ENCODE measurements at places on chromosomes 11 and 22.

GRCh38 chr22:44220727-44221680 is 40.3 kb downstream of the PARVG start:
- no peak for DNase-seq

GRCh38 chr11:33694346-33695050 is 6.1 kb downstream of the C11orf91 start:
- DNase-seq, result no peak

- DNase-seq, result no peak
Observed at GRCh38 chr22:16807109-16807508, 18.1 kb downstream of the XKR3 start.

- DNase-seq, result no peak
Observed at GRCh38 chr11:9639985-9640384, 23.9 kb upstream of the SWAP70 start.

DNA sequence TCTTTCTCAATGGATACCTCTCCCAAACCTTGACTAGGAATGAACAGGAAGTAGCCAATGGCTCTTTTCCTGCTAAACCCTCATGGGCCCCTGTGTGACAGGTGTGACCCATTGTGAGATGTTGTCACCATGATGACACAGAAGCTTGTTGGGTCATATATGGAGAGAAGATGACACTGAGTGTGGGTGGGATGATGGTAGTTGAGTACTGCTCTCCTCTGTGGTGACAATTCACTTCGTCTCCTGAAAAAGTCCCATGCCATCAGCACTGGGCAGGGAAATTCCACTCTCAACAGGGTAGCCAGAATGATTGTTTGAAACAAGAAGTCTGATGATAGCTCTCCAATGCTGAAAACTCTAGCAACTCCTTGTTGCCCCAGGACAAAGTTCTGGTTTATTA is 94.0 kb upstream of the SEZ6L start:
- DNase-seq, result no peak

GRCh38 chr11:61480994-61481335 is 27.6 kb upstream of the LRRC10B start:
- no peak for DNase-seq

- DNase-seq, result no peak
Observed at GRCh38 chr11:133414506-133414905, 117.8 kb downstream of the OPCML start.

DNA sequence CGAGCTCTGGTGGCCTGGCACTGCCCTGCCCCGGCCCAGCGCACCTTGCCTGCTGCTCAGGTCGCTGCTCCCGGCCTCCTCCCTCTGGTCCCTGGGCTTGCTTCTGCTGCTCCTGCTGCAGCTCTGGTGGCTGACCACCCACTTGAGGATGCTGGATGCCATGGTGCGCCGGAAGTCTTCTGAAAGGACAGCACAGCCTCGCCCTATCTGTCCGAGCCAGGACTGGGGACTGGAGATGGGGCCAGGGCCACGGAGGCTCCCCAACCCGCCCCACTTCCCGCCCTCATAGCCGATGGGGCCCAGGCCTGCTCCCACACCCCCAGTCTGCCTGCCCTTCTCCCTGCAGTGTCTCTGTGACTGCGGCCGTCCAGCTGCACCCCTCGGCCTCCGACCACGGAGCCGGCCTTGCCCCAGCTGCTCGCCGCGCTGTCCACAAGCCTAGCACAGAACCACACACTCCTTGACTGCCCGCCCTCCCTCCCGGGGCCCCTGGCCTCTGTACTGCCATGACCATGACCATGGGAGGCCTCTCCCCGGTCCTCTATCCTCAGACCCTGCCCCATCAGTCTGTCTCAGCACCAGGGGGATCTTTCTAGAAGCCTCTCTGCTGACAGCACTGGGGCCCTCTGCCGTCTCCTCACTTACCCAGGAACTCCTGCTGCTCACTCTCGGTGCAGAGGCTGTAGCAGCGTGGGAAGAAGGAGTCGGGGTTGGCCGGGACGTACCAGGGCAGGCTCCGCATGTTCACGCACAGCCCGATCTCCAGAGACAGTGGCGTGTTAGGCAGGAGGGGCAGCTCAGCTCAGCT is 12.7 kb downstream of the TTLL8 start:
- DNase-seq, result no peak

- no peak for DNase-seq
Observed at GRCh38 chr22:37556710-37557109, 3.6 kb upstream of the CDC42EP1 start.

DNA sequence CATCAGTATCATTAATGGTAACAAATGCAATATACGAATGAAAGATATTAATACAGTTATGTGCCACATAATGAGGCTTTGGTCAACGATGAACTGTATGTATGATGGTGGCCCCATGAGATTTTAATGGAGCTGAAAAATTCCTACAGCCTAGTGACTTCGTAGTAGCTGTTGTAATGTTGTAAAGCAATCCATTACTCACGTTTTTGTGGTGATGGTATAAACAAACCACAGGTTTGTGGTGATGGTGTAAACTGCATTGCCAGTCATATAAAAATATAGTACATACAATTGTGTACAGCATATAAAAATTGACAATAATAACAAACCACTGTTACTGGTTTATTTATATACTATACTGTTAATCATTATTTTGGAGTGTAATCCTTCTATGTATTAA is 27.4 kb upstream of the GRIA4 start:
- DNase-seq, result no peak

DNA sequence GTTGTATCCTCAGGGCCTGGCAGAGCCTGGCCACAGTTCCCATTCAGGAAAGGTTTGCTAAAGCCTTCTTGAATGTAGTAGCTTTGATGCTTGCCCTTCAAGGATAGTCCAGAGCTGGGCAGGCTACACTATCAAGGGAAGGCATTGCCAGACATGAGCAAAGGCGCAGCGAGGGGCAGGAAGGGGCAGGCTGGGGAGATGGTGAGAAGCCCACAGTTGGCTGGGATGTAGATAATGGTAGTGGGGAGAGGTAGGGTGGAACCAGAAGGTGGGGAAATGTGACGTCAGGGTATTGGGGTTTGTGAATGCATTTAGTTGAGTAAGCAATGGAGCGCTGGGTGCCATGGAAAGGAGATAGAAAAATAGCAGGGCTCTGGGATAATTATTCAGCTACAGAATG is 28.6 kb downstream of the LRRC32 start:
- DNase-seq, result no peak

DNA sequence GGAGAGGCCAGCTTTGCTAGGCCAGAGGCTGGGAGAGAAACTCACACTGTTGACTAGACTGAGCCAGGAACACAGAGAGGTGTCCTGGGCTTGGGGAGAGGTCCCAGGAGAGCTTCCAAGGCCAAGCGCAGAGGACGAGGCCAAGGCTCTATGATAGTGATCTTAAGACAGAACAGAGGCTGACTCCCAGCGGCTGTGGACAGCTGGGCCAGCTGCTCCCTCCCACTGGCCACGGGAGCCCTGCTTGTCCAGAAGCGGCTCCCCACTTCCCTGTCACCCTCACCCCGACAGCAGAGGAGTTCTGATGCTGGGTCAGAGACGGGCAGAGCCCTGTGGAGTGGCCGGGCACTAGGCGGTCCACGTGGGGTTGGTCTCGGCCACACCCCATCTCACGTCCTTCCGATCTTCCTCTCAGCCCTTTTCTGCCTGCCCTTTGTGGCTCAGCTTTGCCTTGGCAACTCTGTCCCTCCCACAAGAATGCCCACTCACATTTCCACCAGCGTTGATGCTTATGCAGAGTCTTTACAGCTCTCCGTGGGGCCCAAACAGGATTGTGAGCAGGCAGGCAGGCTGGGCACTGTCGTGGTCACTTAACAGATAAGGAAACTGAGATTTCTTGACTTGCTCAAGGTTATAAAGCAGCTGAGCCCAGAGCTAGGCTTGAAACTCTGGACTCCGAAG is 68.2 kb downstream of the FBXO7 start:
- DNase-seq, result no peak

DNA sequence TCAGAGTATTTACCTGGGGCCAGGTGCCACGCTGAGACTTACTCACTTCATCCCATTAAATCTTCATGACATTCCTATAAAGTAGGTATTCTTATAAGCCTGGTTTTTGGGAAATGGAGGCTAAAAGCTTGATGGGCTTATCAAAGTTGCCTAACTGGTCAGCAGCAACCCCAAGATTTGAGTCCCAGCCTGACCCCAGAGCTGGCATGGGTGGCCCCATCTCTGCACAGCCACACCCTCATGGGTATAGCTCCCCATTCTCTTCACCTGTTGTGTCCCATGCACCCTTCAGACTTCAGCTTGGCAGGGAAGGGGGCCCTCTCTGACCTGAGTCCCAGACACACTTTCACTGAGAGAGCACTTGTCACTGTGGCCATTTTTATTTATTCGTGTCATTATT is 37.4 kb upstream of the TP53I11 start:
- no peak for DNase-seq

DNA sequence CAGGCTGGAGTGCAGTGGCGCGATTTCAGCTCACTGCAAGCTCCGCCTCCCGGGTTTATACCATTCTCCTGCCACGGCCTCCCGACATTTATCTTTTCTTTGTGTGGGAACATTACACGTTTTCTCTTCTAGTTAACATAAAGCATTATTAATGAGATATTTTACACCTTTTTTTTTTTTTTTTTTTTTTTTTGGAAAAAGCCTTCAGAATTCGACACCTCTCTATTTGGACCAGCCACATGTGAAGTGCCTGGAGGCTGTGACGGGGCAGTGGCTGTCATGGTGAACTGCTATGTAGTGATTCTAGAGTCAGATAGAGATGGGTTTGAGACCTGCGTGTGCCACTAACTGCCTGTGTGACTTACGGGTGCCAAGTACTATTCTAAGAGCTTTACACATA is 64.3 kb downstream of the SMIM38 start:
- no peak for DNase-seq

DNA sequence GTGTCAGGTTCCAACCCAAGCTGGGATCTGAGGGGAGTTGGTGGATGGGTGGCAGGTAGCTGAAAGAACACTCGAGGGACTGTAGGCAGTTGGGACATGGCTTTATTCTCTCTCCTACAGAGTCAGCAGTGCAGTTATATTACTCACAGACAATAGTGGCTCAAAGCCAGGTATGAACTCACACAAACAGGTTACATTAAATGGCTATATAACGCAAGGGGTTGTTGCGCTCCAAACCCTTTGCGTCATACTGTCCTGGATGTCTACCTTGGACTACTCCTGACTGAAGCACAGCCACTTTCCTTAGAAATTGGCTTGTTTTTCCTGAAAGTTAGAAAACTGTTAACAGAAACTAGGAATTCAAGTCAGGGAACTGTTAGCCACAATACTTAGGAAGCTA is 66.4 kb upstream of the OR4B1 start:
- no peak for DNase-seq

GRCh38 chr11:75031224-75031753 is 42.6 kb downstream of the NEU3 start:
- no peak for DNase-seq

DNA sequence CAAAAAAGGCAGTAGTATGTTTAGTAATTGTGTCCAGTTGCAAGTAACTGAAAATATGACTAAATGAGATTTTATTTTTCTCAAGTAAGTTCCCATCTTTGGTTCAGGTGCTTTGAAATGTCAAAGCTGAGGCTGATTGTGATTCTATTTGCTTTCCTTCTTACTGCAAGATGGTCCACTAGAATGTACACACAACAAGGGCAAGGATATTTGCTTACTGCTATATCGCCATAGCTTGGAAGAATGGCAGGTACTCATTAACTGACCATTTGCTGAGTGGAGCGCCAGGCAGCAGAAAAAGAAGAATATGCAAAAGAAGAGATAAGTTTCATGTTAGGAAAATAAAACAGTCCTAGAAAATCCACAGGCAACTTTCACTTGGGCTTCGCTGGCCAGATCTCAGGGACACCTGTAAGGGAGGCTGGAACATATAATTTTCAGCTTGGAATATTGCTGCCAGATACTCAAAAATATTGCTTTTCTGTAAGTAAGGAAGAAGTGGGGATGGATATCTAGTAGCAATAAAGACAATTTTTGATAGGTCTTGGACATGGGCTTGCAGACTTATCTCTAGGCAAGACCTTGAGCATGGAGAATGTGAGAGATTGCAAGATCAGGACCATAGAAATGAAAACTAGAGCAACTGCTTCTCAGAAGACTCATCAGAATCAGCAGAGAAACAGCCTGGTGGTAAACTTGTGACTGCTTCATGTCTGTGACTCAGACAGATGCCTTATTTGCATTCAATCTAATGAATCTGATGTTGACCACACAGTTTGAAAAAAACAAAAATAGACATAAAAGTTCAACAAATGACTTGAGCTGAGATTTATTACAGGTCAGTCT is 44.8 kb upstream of the OR9Q1 start:
- no peak for DNase-seq

GRCh38 chr11:63534895-63535461 is 1.6 kb upstream of the PLAAT4 start:
- no peak for DNase-seq

DNA sequence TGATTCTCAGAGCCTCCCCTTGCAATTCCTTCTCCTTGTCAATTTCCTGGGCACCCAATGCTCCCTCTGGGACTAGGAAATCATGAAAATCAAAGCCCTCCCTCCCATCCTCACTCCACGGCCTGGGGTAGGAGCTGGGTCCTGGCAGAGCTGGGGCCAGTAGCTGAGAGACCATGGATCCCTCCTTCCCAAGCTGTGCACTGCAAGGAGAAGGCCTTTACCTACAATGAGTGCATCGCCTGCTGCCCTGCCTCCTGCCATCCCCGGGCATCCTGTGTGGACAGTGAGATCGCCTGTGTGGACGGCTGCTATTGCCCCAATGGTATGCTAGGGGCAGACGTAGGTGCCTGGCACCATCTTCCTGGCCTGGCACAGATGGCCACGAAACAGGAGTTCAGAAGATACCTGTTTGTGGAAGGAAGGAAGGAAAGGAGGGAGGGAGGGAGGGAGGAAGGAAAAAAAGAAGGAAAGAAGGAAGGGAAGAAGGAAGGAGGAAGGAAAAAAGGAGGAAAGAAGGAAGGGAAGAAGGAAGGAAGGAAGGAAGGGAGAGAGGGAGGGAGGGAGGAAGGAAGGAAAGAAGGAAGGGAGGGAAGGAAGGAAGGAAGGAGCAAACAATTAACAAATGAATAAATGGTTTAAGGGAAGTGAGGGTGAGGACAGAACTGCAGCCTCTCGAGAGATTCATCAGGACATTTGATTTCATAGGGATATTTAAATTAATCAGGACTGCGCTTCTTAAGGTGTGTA is 12.5 kb downstream of the OTOG start:
- DNase-seq, result no peak

DNA sequence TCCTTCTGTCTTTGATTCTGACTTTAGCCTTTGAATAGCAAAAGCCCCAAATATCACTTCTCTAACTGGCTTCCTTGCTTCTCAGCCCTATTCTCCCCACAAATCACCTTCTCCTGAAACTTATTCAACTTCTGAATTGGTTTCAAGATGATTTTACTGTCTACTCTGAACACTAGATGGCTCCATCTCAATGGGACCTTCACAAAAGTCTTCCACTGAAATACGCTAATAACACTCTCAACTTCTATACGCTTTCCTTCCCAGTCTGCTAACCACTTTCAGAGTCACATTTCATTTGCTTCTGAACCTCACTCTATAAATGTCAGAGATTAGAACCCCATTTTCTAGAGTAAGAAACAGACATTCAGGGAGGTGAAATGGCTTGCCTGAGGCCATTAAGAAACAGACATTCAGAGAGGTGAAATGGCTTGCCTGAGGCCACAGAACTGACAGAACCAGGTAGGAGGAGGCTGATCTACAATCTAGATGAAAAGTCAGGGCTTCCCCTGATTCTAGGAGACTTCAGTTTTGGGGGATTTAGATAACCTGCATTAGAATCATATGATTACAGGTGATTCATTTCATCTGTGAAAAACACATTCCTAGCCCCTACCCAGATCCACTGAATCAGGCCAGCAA is 20.6 kb downstream of the MORC2 start:
- DNase-seq, result no peak
